ENCODE measurements at places on chromosomes 12 and 14.

DNA sequence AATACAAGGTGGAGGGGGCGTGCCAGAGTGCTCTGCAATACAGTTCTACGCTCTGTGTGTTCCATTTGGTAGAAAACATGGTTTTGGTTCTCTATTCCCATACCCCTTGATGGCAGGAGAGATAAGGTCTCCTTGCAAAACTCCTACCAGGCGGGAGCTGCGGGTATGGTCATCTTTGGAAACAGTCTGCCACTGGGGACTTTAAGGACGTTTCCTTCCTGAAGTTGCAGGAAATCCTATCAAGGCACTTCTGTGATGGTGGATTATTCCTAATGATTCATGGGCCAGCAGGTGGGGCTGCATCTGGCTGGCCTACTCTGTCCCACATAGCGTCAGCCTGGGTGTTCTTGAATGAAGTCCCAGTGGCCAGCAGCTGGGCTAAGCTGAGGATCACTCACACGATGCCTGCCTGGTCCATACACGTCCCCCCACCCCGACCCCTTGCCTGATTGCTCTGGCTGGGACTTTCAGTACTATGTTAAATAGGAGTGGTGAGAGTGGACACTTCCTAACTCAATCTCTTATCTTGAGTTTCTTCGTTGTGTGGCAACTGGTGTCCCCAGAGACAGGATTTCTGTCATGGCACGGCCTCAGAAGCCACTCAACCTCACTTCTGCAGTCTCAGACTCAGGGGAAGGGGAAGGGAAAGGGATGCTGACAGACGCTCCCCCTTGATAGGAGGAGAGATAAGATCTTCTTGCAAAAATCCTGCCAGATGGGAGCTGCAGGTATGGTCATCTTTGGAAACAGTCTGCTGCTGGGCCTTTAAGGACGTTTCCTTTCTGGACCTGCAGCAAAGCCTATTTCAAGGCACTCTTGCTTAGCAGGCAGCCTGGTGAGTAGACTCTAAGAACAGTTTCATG is 61.0 kb upstream of the FKBP4 start:
- no peak for ATAC-seq

DNA sequence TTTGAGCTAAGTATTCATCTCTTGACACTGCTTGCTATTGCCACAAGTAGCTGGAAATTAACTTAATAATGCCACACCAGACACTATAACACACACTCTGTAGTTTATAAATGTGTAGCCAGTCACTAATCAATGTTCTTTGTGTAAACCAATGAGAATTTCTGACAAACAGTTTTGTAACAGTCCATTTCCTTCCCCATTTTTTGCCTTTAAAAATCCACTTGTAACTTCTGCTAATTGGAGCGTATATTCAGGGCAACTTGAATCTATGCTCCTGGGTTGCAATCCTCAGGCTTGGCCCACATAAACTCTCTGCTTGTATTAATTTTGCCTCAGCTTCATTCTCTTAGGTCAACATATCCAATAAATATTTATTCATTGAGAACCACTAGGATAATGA is 125.0 kb upstream of the DHRS4 start:
- ATAC-seq: no peak

- no peak for ATAC-seq
Observed at GRCh38 chr14:31785574-31785973, 224.4 kb downstream of the NUBPL start.

GRCh38 chr12:131872154-131873051 is 22.0 kb upstream of the ULK1 start:
- ATAC-seq: no peak

- ATAC-seq: no peak
Observed at GRCh38 chr12:114451657-114452056, 45.7 kb upstream of the TBX5 start.

GRCh38 chr14:59126714-59127436 is 61.6 kb upstream of the DAAM1 start:
- ATAC-seq: peak; percentile 75

- no peak for ATAC-seq
Observed at GRCh38 chr12:115201966-115202365, 518.0 kb upstream of the TBX3 start.

Data from gastroesophageal sphincter (tissue), 4 donors.